ENCODE measurements at places on chromosomes 2 and 18.

DNA sequence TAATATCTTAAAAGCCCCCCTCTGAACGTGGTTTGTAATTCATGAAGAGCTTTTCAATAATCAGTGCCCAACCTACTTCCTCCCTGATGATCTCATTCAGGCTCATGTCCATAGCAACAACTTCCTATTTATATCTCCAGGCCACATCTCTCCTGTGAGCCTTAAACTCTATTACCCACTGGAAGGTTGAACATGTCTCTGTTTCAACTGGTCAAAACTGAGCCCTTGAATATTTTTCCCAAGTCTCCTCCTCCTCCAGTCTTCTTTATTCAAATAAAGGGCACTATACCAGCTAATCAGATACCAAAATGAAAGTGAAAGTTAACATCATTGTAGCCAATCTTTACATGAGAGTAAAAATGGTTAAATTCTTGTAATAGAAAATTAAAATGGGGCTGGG is 63.7 kb upstream of the ITGA4 start:
- peak; percentile 58 for DNase-seq

- DNase-seq = no peak
These were observed 6.8 kb upstream of the TGFA start for GRCh38 chr2:70560442-70560841.

GRCh38 chr2:10253596-10254372 is 48.9 kb upstream of the HPCAL1 start:
- DNase-seq = no peak

- peak; percentile 18 for DNase-seq
These were observed 316.2 kb upstream of the MGAT5 start for GRCh38 chr2:133937669-133938068.

DNA sequence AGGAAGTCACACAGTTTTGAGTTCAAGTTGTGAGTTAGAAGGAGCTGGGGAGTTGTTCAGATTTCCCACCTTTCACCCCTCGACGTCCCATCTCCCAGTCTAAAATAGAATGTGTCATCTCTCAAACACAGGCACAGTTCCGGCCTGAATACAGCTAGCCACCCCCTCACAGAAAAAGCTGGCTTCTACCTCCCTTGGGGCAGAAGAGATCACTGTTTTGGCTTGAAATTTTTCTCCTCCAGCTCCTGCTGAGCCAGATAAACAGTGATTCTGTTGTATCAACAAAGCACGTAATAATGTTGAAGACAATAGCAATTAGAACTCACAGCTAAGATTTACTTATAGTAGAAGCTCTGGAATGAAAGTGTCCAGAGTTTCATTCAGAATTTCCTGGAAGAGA is 74.7 kb downstream of the KIAA2012 start:
- DNase-seq = peak; percentile 54

- no peak for DNase-seq
These were observed 112.6 kb upstream of the STPG4 start for GRCh38 chr2:47267711-47268086.

GRCh38 chr2:105576440-105577241 is 168.1 kb upstream of the NCK2 start:
- DNase-seq = peak; percentile 35

- no peak for DNase-seq
These were observed 155.8 kb upstream of the ZEB2 start for GRCh38 chr2:144675731-144676130.

DNA sequence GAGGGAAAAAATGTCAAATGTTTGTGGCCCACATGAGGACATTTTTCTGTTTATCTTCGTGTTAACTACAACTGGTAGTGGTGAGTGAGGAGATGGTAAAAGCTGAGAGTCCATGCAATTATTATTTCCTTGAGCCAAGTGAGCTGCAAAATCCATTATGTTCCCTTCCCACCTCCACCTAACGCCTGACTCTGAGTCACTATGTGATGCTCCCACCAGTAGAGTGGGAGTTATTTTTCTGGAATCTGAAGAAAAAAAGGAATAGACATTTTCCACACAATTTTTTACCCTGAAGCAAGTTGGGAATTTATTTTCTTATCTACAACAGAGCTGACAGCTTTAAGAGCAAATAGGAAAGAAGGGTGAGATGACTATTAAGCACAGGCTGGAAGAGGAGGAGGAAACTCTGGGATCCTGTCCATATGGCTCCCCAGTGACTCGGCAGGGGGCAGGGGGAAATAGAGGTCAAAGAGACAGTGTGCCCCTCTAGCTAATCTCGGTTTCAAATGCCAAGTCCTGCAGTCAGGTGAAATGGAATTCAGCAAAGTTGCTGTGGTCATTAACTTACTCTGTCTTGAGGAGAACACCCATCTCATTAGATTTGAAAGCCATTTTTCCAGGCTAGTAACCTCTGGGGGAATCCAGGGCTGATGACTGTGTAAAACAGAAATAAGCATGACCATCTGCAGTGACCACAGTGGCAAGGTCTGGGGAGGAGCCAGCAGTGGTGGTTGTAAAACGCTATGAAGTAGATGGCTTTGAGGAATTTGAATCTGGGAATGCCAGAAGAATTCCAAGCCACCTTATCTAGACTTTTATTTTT is 463.9 kb downstream of the STK39 start:
- peak; percentile 20 for DNase-seq

DNA sequence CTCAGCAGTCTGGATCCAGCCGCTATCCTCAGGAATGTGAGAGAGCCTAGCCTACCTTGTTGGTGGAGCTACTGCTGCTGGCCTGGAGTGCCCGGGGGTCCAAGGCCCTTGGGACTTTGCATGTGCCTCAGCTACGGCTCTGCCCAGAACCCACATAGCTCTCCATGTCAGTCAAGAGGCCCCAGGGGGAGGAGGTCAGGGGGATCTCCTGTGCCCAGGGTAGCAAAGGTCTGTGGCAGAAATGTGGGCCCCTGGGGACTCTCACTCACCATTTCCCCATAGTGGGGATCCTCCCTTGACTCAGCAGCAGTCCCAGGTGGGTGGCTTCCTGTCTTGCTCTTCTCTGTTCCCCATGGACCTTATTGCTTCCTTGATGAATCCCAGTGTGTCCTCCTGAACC is 342.7 kb upstream of the CHAC2 start:
- no peak for DNase-seq

DNA sequence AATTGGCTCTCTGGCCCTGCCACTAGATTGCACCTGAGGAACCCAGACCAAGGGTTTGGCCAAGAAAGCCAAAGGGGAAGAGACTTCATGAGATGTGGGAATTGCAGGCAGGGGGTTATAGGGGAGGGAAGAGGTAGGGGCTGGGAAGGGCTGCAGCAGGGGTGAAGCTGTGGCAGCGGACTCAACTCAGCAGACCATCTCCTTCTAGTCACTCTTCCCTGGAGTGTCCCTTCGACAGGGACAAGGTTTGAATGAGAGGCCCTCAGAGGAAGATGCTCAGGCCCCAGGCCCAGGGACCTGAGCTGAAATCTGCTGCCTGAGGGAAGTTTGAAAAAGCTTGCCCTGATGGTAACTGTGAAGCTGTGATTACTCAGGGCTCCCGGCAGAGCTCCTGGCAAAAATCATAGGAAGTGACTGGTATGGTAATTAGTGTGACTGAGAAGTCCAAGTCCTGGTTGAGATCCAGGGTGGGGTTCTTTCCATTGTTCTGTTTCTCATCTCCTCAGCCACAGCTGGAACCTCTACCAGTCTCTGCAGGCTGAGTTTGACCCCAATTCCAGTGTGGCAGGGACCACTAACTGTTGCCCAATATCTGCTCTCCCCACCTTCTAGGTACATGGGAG is 300.9 kb downstream of the CYP26B1 start:
- peak; percentile 45 for DNase-seq

GRCh38 chr2:108932736-108933332 is 56.2 kb downstream of the EDAR start:
- DNase-seq = no peak

- DNase-seq = peak; percentile 81
These were observed 23.2 kb downstream of the MAP4K4 start for GRCh38 chr2:101720732-101721131.

DNA sequence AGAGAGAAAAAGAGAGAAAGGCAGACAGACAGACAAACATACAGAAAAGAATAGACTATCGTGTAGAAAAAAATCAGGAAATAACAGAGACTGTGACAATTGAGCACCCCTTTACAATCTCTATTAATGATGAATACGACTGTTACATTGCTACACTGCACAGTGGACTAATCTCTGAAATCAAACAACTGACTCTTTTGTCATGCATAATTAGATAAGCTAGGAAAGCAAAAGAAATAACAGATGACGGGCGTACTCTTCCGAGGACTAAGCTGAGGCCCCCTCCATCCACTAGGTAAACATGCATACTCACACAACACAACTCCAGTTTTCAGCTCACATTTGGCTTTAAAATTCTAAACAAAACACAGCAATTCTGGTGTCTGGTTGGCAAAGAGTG is 267.0 kb downstream of the NOL4 start:
- no peak for DNase-seq

DNA sequence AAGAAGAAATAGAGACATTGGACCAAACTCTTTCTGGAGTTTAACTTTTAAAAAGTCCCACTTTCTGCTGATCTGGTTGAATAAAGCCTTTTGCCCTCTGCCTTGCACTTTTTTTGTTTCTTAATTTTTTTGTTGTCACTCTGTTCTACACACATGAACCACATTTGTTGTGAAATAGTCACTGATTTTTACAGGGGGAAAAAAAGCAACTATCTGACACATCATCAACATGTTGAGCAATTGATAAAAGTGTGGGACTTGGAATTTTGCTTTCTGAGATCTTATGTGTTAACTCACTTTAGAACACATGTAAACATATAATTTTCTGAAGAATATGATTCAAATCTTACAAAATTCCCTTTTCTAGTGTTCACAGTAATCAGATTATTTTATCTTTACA is 414.8 kb upstream of the FIGN start:
- DNase-seq = no peak

DNA sequence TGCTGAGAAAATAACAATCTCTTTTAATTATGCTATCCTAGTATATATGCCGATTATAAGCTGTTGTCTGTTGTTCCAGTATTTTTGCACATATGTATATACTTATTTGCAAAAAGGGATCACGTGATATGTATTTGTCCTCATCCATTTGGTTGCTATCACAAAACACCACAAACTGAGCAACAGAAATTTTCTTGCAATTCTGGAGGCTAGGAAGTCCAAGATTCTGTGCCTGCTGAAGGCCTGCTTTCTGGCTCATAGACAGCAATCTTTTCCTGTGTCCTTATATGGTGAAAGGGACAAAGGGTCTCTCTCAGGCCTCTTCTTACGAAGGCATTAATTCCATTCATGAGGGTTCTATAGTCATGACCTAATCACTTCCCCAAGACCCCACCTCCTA is 186.5 kb downstream of the LPIN1 start:
- DNase-seq = peak; percentile 3

DNA sequence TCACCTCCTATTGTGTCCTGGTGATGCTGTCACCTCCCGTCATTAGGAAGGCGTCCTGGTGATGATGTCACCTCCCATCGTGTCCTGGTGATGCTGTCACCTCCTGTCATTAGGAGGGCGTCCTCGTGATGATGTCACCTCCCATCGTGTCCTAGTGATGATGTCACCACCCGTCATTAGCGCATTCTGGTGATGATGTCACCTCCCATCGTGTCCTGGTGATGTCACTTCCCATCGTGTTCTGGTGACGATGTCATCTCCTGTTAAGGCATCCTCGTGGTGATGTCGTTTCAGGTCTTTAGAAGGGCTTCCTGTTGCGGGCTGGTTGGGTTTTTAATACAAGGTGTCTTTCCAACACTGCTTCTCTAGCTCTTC is 40.7 kb downstream of the CTDP1 start:
- DNase-seq = no peak

DNA sequence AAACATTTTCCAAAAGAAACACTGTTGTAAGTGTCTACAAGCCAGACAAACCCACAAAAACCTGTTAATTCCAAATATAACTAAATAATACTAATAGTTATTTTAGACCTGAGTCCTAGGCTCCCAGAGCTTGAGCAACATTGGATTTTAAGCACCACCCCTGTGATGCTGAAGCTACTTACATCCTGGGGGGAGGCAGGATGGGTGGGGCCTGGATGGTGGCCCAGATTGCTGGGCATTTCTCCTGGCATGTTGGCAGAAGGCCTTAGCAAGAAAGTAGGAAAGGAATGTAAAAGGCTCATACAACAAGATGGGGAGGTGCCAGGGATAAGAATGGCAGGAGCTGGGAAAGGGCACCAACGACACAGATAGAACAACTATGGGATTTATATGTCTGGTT is 50.7 kb upstream of the OTX1 start:
- peak; percentile 55 for DNase-seq

GRCh38 chr2:88074854-88075292 is 7.2 kb downstream of the SMYD1 start:
- peak; percentile 93 for DNase-seq

GRCh38 chr2:181790716-181791649 is 100.5 kb upstream of the ITPRID2 start:
- DNase-seq = peak; percentile 90

DNA sequence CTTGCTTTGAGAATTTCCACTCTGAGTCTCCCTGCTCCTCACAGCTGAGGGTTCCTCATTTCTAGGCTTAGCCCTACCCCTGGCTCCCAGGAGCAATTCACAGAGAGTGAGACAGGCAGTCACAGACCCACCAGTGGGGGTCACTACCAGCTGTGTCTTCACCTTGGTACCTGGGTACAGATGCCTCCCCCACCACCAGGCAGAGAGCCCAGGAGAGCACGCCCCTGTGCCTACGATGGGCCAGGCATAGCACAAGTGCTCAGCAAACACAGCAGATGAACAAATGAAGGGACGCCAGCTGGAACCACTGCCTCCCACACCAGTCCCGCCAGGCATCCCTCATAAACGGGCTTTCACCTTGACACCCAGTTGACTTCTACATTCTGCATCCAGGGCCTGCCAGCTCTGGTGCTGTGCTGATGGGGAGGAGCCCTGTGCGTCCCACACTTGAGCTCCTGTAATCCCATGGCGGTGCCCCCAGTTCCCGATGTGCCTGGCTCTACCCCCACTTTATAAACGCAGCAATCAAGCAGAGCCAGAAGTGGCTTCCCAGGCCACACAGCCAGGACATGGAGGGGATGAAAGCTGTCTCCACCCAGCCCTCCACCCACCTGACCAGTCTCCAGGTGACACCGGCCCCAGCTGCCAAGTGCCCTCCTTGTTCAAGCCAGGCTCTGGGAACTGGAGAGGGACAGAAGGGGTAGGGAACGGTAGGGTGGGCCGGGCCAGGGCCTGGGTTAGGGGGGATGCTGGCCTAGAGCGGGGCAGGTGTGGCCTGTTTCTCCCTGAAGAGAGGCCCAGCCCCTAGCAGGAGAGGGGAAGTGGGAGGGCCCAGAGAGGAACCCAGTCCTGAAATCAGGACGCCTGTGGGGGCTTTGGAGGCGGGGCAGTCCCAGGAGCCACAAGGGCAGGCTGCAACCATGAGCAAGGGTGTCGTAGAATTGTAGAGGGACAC is 42.5 kb downstream of the SCTR start:
- DNase-seq = no peak
